ENCODE measurements at places on chromosomes 3 and 15.

DNA sequence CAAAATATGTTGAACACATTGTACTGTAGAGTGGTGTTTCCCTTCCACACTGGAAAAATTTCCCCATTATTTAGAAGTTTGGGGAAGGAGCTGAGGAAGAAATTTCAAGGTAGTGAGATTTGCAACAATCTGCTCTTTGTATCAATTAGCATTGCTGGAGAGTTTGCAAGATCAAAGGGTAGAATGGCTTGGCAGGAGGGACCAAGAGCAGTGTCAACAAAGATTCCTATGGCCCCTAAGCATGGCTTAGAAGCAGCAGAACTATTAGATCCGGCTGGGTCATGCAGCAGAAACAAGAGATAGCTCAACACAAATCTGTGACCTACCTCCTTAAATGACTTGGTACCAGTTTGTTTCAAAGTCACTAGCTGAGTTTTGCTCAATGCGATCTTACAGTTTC is 175.0 kb downstream of the C3orf38 start:
- DNase-seq: no peak

DNA sequence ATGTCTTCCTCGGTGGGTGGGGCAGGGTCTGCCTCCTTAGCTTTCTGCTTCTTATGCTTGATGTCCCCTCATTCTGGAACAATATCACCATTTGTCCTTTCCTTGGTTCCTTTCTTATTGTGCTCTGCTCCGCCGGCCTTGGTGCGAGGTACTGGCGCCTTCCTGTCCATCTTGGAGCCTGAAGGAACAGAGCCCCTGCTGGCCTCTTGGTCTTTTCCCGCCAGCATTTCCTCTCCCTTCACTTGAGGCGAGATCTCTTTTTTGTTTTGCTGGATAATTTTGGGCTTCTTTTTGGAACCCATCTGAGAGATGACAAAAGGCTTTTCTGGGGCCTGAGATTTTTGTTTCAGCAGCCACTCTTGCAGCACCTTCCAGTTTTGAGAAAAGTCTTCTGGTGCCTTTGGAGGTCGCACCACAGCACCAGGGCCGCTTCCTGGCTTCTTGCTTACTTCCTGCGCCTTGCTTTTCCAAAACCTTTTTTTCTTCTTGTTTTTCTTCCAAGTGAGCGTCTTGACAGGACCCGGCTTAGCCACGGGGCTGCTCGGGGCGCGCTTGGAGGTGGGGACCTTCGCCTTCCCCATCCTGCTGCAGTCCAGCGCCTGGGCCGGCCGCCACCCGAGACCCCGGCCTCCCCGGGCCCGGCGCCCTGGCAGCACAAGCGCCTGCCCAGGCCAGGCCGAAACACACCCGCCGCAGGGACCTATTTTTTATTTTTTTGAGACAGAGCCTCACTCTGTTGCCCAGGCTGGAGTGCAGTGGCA is 127.1 kb downstream of the KLF13 start:
- DNase-seq: no peak

DNA sequence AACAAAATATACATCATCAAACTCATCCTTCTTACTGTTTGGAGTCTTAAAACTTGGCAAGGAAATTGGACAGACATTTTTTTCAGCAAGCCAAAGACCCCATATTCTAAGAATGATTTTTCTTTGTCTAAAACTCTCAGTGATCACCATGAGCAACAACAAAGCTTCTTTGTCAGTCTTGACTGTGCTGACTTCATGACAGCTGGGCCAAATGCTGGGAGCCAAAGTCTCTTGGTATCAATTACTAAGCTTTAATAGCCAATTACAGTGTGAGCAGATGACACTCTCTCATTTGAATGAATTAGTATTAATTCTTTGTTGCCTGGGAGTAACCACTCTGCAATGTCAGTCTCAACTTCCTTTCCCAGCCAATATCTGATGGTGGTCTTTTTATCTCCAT is 48.1 kb upstream of the GK5 start:
- DNase-seq: peak; percentile 6

DNA sequence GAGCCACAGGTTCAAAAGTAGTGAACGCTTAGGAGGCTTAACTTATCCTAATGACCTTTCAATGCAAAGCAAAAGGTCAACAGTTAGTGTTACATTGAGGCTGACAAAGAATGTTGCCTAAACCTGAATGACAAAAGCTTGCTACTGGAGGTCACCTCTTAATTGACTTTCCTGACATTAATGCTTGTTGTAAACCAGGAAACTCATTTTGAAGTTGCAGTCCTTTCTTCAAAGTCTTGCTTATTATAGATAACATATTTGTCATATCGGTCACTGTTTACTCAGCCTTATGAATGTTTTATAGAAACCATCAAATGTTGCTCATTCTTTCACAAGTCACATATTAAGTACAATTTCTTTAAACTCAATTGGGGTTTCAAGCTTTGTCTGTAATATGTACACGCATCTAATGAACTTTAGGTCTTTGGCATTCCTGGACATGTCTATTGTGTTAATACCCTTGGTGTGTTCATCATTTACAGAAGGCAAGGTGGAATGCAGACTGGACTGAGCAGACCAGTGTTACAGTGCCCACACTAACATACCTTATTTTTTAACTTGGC is 488.2 kb upstream of the NECTIN3 start:
- no peak for DNase-seq

- DNase-seq: no peak
Observed at GRCh38 chr3:62672988-62673313, 202.3 kb downstream of the CADPS start.

GRCh38 chr3:168138421-168138820 is 42.7 kb upstream of the GOLIM4 start:
- no peak for DNase-seq

GRCh38 chr3:71111784-71112440 is 471.6 kb downstream of the FOXP1 start:
- DNase-seq: no peak

GRCh38 chr3:176595307-176595706 is 602.0 kb downstream of the TBL1XR1 start:
- no peak for DNase-seq

GRCh38 chr3:116386168-116386567 is 59.1 kb downstream of the LSAMP start:
- no peak for DNase-seq

GRCh38 chr15:68313501-68314410 is 36.2 kb downstream of the FEM1B start:
- no peak for DNase-seq

GRCh38 chr3:40179016-40179415 is 130.5 kb upstream of the EIF1B start:
- DNase-seq: peak; percentile 74

GRCh38 chr15:71712182-71712581 is 98.2 kb upstream of the NR2E3 start:
- no peak for DNase-seq

DNA sequence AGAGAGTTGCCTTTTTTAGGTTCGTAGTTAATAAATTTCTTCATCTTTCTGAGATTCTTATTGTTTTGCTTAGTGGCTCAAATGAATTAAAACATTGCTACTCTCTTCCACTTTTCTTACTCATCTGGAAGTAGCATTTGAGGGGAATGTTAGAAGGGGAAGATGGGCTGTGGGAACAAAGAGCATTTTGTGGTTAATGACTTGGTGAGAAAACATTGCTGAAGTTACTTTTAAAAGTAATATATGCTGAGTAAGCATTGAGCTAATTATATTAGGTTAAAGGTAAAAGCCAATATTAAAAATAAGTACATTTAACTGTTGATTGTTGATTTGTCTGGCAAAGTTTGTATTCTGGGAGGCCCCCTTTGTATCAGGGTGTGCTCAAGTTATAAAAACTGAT is 5.7 kb downstream of the MORF4L1 start:
- DNase-seq: no peak

DNA sequence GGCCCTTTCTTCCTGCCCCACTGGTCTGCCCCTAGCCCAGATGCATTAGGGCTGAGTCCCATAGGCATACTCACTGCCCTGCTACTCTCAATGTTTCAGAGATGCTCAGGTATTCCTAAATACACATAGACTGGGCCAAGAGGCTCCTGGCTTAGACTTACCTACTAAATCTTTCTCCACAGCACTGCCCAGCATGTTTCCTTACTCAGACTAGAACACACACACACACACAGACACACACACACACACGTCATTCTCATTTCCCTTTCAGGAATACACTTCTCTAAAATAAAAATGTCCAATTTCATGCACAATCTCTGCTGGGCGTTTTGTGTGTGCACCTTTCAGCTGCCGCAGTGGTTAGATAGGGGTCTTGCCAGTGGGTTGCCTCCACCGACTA is 175.7 kb downstream of the FAM43A start:
- no peak for DNase-seq

- peak; percentile 58 for DNase-seq
Observed at GRCh38 chr15:74955796-74956647, 550 bp downstream of the RPP25 start.

DNA sequence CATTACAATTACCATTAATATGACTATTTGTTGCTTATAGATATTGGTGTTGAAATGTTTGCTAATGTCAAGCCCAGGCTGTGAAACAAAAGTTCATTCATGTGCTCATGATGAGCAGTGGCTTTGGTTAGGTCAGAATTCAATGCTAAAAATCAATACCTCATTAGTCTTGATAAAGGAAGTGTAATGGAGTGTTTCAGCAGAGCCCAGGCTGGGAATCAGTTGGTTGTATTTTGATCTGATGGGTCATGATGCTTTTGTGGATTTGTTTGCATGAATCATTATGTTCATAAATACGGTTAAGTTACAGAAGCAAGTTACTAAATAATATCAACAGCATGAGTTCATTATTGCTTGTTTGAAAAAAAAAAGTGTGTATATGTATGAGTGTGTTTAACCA is 13.6 kb upstream of the ZNF774 start:
- DNase-seq: no peak

GRCh38 chr3:52299879-52300611 is 12.4 kb downstream of the GLYCTK start:
- DNase-seq: peak; percentile 20

DNA sequence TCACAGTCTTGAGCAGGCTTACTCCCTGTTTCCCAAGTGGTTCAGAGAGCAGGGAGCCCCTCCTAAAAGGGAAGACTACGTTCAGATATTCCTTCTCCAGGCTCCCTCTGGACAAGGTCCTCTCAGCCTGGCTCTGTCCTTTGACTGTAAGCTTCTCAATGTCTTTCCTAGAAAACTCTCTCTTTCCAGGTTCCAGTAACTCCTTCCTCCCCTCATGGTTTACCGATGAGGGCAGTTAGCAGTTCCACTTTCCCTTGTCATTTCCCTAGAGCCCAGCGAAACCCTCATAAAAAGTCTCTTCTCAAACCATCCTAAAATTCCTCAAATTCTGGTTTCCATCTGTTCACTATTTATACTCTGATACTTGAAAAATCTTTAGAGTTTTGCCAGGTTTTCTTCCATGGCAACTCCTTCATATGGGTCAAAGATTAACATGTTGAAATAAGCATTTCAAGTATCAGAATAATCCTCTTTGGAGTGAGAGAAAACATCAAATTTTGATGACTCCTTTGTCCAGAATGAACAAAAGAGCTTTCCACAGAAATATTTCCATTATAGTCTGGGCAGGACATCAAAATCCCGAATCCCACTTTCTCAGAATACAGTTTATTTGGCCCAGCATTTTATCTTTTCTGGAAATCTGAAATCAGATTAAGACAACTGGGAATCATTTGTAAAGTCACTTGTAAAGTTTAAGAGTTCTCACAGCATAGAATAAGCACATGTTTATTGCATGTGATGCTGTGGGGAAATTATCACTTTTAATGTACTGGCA is 599.4 kb downstream of the UNC13C start:
- DNase-seq: no peak

All from neural crest cell (in vitro differentiated cells).